ENCODE measurements at places on chromosomes 11 and 22. TPM values are rescaled to one million over a fixed set of nuclear protein-coding genes. Genes with fewer than 3 reads are reported as not detected.
A peak's percentile ranks its signal among the peaks of the same experiment; 100 is the strongest.

DNA sequence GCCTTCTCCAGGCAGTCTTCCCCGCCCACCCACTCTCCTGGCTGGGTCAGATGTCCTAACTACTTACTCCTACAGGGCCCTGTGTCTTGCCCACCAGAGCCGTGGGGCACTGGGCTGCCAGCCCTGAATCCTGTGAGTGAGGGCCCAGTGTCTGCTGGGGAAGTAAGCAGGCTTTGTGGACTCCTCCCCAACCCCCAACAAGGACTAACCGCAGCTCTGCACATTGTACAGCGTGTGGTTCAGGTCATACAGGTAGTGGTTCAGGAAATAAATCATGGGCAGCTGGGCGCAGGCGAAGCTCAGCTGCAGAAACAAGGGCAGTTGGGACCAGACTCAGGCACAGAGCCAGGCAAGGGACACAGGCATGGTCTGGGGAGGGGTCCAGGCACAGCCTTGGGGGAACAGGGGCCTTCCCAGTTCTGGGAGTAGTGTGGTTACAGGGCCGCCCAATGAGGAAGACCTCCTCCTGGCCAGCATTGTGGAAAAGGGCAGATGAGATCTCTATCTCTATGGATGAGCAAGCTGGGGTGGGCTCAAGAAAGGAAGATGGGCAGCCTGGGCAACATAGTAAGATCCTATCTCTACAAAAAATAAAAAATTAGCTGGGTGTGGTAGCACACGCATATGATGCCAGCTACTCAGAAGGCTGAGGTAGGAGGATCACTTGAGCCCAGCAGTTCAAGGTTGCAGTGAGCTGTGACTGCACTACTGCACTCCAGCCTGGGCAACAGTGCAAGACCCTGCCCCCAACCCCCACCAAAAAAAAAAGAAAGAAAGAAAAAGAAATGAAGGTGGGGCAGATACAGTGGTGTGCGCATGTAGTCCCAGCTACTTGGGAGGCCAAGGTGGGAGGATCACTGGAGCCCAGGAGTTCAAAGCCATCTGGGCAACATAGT, 5.5 kb downstream of the UNC93B1 start:
- DNase-seq: no peak

- no peak for DNase-seq
Measured at GRCh38 chr11:1852271-1852876, 510 bp upstream of the LSP1 start.

Gene SAA4
- not detected for total RNA-seq

Gene OSM
- total RNA-seq: not detected

DNA sequence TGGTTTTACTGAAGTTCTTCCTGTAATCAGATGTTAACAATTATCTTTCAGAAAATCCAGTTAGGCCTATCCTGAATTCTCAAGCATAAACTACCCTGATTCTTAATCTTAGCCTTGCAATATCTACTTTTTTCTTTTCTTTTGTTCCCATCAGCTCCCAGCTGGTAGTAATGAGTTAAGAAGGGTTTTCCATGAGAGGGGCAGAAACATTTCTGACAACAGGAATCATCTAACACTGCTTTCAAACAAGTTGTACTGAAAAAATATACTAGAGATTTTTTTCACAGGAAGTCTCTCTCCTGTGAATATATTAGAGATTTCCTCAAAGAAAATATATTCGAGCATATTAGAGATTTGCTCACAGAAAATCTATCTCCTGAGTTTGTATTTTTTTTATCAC, 3.3 kb upstream of the TRIM6 start:
- DNase-seq: no peak

GRCh38 chr11:11931461-11932055, 76.9 kb downstream of the DKK3 start:
- DNase-seq: peak; percentile 69

DNA sequence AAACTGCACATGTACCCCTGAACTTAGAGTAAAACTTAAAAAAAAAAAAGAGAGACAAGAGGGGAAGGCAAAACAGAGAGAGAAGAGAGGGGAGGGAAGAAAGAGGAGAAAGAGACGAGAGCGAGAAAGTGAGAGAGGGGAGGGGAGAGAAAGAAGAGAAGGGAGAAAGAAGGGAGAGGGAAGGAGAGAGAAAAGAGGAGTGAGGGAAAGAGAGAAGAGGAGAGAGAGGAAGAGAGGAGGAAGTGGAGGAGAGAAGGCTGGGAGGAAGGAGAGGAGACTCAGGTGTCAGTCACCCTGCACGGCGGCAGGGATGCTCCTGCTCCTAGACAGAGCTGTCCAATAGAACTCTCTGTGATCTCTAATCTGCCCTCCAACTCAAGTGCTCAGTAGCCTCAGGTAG, 248.3 kb downstream of the MIAT start:
- DNase-seq: no peak

Measured in H4 (cell line).